ENCODE measurements at places on chromosomes 4 and X.

DNA sequence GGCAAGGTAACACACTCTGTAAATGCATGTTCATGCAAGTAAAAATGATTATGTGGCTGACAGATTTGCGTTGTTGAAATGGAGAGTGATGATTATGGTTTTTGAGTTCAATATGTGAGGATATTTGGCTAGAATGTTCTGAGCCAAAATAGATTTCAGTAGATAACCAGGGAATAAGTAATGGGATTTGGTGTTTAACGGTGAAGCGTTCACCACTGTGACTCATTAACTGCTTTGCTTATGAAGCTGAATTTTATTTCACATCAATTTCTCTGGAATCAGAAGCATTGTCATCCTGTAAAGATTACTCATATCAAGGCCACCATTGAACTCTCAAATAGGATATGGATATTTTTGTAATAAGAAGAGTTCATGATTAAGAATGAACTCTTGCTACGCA is 11.7 kb downstream of the AFP start:
- no peak for DNase-seq

- DNase-seq: no peak
These were observed 205.9 kb downstream of the STIM2 start for GRCh38 chr4:27066591-27066990.

- DNase-seq: no peak
These were observed 32.8 kb downstream of the REPS2 start for GRCh38 chrX:16979226-16979625.

DNA sequence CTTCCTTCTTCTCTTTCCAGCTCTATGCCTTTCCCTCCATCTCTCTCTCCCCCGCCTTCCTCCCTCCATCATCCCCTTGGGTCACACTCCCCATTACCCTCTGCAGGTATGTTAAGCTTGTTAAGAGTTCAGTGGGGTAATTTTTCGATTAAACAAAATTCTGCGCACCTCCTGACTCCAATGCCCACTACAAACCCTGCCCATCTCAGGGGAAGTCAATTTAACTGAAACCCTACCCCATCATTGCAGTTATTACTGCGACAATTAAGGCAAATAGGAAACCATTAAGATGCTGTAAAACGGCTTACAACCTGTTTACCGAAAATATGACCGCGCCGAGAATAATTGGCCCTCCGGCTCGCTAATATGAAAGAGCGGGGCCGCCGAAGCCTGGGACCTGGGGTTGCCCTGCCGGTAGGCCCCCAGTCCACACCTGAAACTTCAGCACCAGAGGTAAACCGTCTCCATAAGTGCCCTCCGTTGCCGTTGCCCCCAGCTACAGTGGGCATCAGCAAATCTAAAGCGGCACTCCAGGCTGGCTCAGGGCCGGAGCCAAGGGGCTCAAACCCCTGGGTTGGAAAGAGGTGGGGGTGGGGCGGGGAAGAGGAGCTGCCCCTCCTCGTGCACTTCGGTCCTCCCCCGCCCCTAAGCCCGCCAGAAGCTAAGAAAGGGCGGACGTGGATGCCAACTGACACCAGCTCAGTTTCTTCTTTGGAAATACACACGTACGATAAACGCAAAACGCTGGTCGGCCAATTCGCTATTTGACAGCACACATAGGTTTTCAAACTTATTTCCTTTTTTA is 4.8 kb downstream of the ARX start:
- DNase-seq: no peak

DNA sequence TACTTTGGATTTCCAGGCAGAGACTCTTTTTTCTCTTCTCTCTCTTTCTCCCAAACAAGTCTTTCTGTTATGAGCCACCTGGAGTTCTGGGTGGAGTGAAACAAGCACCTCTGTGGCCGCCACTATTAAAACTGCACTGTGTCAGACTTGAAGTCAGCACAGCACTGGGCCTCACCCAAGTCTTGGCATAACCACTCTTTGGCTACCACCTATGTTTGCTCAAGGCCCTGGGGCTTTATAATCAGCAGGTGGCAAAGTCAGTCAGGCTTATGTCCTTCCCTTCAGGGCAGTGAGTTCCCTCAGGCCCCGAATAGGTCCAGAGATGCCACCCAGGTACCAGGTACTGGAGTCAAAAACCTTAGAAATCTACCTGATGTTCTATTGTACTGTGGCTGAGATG is 52.4 kb downstream of the ITIH6 start:
- no peak for DNase-seq

All from hepatocyte (in vitro differentiated cells).